ENCODE measurements at places on chromosomes 11 and 22.

GRCh38 chr11:116541460-116541859, 231.3 kb downstream of the BUD13 start:
- no peak for DNase-seq

- no peak for DNase-seq
These were observed 6.4 kb upstream of the CCDC86 start for GRCh38 chr11:60835534-60835846.

GRCh38 chr11:128297805-128298204, 289.6 kb downstream of the ETS1 start:
- no peak for DNase-seq

DNA sequence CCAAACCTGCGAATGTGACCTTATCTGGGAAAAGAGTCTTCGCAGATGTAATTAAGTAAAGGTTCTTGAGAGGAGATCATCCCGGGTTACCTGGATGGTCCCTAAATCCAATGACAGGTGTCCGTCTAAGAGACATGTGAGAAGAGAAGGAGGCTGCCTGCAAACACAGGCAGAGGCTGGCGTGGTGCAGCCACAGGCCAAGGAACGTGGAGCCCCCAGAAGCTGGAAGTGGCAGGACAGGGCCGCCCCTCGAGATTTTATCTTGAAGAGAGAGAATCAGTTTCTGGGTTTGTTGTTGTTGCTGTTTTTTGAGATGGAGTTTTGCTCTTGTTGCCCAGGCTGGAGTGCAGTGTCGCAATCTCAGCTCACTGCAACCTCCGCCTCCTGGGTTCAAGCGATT, 33.6 kb downstream of the MRGPRD start:
- no peak for DNase-seq

GRCh38 chr11:61598374-61598773, 17.5 kb upstream of the SYT7 start:
- DNase-seq: no peak

GRCh38 chr11:47070769-47071168, 105.9 kb downstream of the ARFGAP2 start:
- no peak for DNase-seq

GRCh38 chr11:77475206-77475605, 1.3 kb upstream of the PAK1 start:
- DNase-seq: no peak

- peak; percentile 84 for DNase-seq
These were observed 8.5 kb downstream of the YPEL4 start for GRCh38 chr11:57641011-57641807.

GRCh38 chr11:130418756-130419155, 9.7 kb downstream of the ADAMTS8 start:
- DNase-seq: no peak

DNA sequence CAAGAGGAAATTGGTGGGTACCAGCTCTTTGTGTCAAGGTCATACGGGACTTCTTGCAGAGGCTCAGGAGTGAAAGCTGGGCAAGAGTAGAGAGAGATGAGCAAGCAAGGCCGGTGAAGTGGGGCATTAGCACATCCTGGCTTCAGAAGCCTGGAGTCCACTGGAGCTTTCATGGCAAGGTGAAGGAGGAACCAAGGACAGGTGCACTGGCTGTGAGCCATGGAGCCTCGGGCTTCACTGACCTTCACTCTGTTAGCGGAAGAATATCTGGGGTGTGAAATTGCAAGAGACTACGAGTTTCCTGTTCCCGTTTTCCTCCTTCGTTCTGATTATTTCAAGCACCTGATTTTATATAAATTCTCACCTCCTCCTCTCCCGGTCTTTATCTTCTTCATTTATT, 25.9 kb upstream of the ST14 start:
- DNase-seq: no peak

DNA sequence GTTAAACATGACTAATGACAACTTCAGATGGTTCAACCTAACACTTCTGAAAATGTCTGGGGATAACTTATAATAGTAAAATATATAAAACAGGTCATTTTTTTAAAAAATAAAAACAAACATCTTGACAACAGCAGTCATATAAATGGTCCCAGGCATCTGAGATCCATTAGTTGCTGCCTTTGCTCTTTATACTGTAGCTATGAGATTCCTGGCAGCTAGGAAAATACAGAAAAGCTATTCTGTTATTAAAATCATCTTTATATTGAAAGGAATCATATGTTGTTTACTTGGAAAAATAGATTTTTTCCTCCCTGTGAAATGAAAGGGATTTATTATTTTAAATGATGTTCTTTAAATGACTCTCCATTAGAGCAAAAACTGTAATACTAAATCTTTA, 55.7 kb upstream of the DEUP1 start:
- no peak for DNase-seq

DNA sequence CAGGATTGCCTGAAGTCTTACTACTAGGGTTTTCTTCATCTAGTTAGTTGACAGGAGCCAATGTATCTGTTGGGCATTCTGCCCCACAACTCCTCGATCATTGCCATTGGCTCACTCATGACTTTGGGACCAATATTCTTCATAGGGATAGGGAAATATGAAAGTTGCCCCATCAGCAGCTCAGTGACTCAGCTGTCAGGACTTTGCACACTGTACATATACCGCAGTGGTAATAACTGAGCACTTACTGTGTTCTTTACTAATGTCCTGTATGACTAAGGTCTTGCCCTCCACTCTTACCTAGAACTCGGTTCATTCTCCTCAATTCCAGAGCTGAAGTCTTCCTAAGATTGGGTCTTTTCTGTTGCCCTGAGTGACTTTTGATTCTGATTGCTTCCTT, 46.8 kb upstream of the PGR start:
- no peak for DNase-seq

DNA sequence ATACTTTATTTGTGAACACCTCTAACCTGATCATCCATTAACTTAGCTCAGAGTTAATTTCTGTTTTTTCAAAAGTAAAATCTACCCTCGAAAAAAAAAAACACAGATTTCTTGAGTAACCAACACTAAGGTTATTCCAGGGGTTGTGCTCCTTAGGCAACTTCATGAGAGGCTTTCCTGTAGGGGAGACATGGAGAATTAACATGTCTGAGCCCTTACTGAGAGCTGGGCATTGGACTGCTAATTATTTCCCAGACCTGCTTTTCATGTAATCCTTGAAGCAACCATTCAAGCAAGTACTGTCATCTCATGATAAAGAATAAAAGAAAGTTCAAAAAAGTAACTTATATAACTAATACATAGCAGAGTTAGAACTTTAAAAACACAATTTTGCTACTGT, 13.5 kb upstream of the UPB1 start:
- DNase-seq: peak; percentile 51

GRCh38 chr11:45098929-45099328, 47.5 kb upstream of the PRDM11 start:
- no peak for DNase-seq

- peak; percentile 58 for DNase-seq
These were observed 26.6 kb downstream of the RELT start for GRCh38 chr11:73402834-73403185.

GRCh38 chr11:132858223-132858622, 674.1 kb downstream of the OPCML start:
- DNase-seq: peak; percentile 46

DNA sequence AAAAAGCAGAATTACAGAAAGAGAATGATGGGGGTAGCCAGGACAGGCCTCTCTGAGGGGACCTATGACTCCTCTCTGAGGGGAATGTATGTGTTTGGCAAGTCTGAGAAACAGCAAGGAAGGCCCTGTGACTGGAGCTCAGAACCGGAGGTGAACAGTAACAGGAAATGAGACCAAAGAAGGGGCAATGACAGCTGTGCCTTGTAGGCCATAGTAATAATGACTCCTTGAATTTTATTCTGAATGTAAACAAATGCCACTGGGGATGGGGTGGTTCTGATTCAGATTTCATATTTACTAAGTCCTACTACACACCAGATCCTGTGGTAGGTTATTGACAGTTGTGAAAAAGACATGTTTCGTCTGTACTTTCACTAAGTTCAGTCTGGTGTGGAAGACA, 52.8 kb upstream of the APOA1 start:
- DNase-seq: no peak

GRCh38 chr11:128765571-128766549, 72.0 kb downstream of the FLI1 start:
- no peak for DNase-seq

DNA sequence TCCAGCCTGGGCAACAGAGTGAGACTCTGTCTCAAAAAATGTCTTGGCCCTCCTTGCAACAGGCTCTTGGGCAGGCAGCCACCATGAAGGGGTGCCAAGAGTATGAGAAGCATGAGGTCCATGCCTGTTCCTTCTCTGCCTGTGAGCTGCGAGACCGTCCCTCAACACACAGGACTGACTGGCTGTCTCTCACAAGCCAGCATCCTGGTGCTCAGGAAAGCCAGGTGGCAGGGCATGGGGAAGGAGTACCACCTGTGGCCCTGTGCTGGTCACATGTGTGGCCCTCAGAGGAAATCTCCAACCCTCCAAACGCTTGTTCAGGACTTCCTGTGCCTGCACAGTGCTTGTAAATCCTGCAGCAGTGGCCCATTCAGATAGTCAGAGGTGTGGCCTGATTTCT, 83.2 kb downstream of the ATXN10 start:
- no peak for DNase-seq

DNA sequence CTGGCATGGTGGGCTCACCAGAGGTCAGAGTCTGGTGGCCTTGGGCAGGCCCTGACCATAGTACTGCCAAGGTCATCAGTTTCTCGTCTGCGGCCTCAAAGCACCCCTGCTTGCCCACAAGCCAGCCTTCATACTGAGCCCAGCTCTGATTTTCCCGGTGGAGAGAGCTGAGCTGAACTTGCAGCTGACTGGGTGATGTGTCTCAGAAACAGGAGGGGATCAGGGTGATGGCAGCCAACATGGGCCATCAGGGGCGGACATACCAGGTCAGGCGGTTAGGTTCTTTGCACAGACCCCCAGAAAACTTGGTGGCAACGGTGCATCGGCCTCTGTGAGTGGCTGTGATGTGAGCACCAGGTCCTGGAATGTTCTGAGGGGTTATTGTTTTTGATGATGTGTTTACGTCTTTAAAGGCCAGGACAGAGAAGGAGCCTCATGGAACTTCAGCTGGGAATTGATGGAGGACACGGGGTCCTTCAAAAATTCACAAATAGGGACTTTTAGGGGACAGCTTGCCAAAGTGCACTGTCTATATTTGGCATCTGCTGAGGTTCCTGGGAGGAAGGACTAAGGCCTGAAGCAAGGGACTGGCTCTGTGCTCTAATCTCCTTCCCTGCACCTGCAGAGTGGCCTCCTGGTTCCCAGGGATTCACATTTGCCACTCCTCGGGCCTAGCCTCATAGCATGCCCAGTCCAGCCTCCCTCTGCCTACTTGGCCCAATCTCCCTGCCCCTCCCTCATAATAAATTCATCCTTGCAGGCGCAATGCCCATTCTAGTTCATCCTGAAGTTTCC, 131.2 kb downstream of the OSBP2 start:
- DNase-seq: no peak

- DNase-seq: peak; percentile 80
These were observed 1.6 kb upstream of the LRRC55 start for GRCh38 chr11:57180081-57180561.

DNA sequence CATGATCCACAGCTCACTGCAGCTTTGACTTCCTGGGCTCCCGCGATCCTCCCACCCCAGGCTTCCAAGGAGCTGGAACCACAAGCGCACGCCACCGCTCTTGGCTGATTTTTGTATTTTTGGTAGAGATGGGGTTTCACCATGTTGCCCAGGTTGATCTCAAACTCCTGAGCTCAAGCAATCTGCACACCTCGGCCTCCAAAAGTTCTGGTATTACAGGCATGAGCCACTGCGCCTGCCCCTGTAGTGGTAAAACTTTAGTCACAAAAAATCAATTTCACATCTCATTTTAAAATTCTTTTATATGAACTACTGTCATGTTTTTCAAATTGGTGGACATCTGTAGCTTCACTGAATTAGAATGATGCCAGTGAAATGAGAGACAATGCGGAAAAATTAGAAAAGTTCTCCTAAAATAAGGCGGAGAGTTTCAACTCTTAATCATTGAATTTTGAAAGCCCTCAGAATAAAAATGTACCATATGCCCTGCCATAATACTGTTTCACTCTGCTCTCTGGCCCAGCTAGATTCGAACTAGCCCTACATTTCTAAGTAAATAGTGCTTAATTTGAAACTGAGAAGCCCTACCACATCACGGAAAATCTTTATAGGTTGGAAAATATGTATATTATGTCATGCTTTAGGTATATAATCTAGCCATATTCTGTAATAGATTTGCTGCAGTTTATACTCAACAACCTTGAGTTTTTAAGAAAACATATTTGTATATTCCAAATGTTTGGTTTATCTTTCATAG, 78.7 kb downstream of the HORMAD2 start:
- DNase-seq: no peak

GRCh38 chr11:122436188-122436555, 219.3 kb upstream of the UBASH3B start:
- DNase-seq: no peak

- no peak for DNase-seq
These were observed 6.4 kb downstream of the MUC5AC start for GRCh38 chr11:1163911-1164735.

- DNase-seq: no peak
These were observed 5.6 kb downstream of the DUSP18 start for GRCh38 chr22:30662040-30662439.

GRCh38 chr11:16511116-16512114, 155.1 kb upstream of the SOX6 start:
- peak; percentile 59 for DNase-seq

GRCh38 chr22:49494555-49494954, 333.1 kb downstream of the BRD1 start:
- no peak for DNase-seq

DNA sequence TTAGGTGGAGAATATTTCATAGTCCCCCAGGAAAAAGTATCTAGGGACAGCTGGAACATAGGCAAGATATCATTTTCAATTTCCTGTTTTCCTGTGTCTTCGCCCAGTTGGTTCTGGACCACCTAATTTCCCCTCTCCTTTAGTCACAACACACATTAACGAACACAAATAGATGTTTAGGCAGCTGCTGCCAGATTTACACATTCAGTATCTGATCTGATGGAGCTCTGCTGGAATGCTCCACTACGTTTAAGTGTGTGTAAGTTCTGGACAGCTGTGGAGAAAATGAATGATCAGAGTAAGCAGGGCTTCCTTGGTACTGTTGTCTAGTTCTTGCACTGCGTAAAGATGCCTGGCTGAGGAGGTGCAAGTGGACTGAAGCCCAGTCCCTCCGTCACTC, 36.1 kb upstream of the CLPB start:
- no peak for DNase-seq

GRCh38 chr22:20862540-20862939, 3.7 kb downstream of the SNAP29 start:
- DNase-seq: no peak

GRCh38 chr11:67282155-67282875, 6.8 kb upstream of the ANKRD13D start:
- DNase-seq: no peak

GRCh38 chr11:6249770-6250555, 9.7 kb upstream of the CCKBR start:
- no peak for DNase-seq

- DNase-seq: no peak
These were observed 22.0 kb upstream of the MAPK1 start for GRCh38 chr22:21889251-21889990.

GRCh38 chr11:28393348-28393747, 285.2 kb downstream of the METTL15 start:
- DNase-seq: no peak

GRCh38 chr11:27705873-27706820, 5.9 kb upstream of the BDNF start:
- peak; percentile 70 for DNase-seq

- DNase-seq: no peak
These were observed 367.6 kb downstream of the TBC1D22A start for GRCh38 chr22:47129902-47130635.

All from NCI-H82 (cell line).